ENCODE measurements at places on chromosomes 5 and 9.

DNA sequence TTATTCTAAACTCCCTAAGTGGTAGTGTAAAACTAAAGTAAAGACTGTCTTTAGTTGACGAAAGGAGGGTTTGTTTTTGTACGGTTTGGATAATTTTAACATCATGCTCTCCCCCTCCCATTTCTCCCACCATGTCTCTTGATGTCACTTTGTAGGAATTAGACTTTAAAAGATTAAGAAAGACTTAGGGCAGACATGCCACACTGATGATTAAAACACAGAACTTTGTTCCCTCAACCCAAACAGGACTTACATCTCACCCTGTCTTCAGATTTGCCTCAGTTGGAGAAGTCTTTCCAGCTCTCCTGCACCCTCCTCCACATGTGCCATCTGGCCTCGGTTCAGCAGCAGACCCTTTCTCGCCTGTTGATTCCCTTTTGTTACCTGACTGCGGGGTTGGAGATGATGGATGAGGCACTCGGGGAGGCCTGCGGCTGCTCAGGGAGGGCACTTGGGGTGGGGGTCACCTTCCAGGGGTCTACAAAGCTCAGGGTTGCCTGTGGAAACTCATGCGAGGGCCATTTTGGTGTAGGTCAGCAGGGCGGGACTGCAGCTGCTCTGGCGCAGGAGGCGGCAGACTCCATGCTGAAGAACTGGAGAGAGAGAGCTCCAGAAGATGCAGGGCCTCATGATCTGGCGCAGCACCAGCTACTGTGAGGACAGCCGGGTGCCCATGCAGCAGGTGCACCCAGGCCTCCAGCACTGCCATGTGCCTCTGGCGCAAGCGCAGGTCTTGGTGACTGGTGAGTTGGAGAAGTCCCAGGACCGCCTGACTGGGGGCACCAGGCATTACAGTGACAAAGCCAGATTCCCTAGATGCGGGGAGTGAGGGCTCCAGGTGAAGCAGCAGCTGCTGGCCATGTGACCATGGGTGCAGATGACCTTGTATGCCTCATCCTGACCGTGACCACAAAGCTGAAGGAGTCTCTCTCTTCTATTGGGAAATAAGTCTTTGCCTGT, 24.5 kb upstream of the EXOC3 start:
- no peak for DNase-seq

DNA sequence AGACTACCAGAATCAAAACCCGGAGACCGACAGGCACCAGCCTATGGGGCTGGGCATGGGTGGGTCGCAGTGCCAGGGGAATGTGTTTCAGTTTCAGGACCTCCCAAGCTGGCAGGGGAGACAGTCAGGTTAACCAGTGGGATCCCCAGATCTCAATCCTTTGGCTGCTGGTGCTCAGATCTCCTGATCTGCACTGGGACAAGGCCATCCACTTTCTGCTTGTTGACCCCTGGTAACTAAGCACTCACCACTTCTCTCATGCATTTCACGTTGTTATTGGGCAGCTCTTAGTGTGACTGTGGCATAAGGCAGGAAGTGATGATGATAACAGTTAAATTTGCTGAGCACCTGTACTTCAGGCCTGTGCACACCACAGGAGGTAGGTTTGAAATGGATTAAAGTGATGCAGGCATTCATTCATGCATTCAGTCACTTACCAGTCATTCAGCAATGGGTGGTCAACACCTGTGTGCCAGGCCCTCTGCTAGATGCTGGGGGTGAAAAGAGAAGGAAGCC, 42.1 kb upstream of the STXBP1 start:
- no peak for DNase-seq

DNA sequence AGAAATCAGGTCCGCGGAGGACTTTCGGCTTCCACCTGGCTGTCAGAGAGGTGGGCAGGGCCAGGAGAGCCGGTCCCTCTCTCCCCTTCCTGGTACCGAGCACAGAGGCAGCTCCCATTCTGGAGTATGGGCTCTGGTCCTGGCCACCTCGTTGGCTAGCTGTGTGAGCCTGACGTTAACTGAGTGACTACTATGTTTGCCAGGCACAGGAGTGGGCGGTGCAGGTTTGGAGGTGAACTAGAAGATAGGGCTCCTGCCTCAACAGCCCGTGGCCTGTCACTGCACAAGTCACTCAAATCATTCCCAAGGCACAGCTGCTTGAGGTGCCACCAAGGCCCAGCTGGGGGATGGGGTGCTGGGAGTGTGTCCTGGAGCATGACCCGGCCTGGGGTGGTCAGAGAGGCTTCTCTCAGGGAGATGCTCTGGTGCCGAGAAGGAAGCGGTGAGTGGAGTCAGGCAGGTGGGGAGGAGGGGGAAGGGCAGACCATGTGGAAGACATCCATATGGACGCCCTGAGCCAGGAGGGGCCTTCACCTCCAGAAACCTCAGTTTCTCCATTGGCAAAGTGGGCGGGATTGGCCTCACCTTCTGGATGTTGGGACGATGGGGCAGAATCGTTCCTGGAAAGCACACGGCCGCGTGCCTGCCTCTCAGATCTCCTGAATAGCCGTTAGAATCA, 39.5 kb downstream of the NCS1 start:
- no peak for DNase-seq

DNA sequence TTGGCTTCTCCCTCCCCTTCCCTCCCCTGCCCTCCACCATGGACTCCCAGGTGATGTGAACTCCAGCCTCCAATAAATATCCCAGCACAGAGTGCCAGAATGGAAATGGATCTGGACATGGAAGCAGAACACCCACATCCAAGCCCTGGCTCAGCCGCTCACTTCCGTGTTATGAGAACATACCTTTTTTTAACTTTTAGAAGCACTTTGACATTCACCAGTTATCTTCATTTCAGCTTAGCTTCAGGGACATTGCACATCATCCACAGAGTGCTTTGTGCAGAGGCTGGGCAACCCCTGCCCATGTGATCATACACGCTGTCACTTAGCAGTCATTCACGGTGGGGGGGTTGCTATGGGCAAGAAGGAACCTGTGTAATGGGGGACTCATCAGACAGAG, 9.1 kb downstream of the AFAP1L1 start:
- DNase-seq = no peak

DNA sequence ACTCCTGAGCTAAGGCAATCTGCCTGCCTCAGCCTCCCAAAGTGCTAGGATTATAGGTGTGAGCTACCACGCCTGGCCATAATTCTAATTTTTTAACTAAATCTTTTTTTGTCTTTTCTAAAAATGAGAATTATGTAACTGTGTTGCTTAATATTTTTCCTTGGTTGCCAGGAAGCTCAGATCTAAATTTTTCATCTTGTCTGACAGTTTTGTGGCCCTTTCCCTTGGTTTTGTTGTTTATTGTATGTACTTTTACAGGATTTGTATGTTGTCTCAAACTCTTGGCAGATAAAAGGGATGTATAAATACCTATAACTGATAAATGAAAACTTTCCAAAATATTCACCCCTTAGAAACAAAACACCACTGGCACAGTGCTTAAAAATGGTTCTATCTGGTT, 88.2 kb upstream of the KLF9 start:
- no peak for DNase-seq

DNA sequence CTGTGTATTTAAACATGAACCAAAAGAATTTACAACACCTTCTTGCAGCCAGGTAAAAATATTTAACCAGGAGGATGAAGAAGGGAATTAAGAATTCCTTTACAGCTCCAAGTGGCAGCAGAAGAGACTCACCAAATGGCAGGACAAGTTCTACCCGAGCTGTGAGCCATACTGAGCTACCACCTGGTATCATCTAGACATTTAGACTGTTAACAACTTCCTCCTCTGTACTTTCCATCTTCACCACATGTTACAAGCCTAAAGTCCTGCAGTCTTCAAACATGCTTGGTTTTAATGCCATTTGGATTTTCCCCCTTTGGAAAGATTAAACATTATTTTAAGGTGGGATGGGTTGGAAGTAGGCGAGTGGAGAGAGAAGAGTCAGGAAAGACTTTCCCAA, 190.2 kb downstream of the TRPM6 start:
- DNase-seq = no peak

DNA sequence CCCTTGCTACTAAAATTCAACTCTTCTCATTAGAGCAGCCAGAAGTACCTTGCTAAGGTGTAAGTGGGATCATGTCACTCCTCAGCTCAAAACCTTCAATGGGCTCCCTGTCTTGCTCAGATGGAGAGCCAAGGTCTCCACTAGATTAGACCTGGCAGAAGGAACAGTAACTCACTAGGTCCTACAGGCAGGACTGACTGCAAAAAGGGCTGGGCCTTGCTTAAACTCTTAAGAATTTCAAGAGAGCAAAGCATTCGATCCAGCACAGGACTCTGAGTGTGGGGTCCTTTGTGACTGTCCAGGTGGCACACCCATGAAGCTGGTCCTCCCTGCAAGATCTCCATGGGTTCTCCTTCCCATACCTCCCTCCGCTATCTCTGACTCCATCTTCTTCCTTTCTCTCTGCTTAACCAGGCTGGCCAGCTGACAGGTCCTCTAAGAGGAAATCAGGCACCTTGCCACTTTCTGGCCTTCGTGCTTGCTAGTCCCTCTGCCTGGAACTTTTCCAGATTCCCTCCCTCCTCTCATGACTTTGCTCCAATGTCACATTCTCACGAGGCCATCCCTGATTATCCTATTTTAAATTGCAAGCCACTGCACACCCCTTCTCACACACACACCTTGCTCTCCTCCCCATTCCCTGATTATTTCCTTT, 70.2 kb downstream of the BASP1 start:
- no peak for DNase-seq

DNA sequence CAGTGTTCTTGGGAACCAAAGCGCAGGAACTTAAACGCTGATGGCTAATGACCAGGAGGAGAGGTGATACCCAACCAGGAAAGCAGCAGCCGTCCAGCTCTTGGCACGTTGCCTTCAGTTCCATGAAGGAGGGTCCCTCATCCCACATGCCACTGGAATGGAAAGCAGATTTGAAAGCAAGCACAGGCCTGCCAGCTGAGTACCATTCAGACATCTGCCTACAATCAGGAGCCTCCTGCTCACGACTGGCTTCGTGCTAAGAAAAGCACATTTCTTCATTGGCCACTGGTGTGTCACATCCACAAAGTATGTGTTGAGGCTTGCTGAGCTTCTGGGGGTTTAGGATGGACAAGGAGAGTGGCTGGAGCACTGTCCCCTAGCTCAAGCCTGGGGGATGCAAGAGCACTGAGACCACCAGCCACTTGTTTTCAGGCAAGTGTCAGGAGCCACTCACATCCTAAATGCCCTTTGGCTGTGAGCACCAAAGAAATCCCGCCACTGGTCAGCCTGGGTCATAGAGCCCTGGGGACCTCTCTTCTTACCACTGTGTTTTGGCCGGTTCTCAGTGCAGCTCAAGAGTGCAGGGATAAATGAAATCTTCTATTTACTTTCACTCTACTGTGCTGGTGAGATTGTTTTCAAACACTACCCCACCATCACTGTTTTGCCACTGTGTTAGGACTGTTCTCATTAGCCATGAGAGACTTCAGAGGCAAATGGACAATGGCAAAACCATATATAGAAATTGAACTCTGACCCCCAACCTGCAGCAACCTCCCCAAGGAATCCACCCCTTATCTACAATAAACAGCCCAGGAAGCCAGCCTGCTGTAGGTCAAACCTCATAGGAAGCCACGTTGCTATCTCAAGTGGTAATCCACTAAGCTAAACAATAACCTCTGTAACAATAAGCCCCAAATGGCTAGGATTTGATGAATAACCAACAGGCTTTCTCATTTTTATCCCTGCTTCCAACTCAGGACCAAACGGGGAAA, 58.3 kb downstream of the MTX3 start:
- no peak for DNase-seq

- DNase-seq = no peak
Observed at GRCh38 chr5:138989720-138990119, 114.6 kb upstream of the LRRTM2 start.

- no peak for DNase-seq
Observed at GRCh38 chr5:72951671-72952468, 4.0 kb upstream of the FCHO2 start.

GRCh38 chr5:16794269-16794913, 141.7 kb downstream of the MYO10 start:
- DNase-seq = no peak

DNA sequence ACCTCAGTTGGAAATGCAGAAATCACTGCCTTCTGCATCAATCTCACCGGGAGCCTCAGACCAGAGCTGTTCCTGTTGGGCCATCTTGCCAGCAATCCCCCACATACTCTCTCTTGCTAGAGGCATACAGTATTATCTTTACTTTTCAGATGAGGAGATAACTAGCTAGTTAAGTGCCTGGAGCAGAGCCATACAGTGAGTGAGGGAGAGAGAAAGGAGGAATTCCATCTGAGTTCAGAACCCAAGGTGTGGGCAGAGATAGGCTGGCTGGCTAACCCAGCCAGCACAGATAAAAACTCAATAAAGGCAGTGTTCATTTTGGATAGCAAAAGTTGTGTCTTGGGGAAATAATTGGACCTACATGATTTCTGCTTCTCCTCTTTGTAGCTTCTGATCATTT, 268.0 kb upstream of the KIF2A start:
- no peak for DNase-seq

DNA sequence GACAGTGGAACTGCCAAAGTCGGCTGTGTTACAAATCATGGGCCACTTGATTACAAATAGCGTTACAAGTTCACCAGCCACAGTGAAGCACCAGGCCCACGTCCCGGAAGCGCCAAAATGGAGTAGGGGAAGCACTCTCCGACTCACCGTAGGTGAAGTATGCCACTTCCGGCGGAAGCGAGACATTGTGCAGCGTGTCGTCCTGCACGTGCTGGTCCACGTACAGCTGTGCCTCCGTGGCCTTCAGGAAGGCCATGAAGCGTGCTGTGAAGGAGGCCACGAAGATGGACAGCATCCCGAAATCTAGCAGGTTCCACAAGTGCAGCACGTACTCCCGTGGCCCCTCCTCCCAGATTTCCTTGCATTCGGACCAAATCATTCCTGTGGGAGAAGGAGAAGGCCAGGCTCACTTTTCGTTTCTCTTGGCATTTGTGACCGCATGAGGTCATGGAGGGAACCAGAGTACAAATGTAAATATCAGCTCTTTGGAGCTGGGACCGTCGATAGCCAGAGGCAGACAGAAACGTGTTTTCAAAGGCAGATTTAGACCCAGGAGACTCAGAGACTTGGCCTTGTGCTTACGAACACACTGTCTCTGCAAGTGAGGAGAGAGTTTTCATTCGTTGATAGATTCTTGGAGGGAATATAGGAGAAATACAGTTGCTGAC, 58.7 kb upstream of the SMIM32 start:
- no peak for DNase-seq

GRCh38 chr9:21677834-21678233, 124.6 kb upstream of the MTAP start:
- DNase-seq = no peak

DNA sequence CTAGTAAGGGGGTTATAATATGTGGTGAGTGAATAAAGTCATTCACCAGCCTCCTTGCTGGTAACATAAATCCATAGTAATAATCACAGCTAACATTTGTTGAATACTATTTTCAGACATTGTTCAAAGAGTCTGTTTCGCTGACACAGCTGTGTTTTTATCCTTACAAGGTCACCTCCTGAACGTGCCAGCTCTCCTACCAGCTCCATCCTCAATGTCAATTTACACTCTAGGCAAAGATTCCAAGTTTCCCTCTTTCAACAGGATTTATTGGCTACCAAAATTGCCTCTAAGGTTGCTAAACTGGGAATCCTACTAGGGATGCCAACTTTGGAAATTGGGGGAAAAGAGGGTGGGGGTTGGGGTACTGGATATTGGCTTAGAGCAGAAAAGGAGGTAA, 30.7 kb upstream of the SMC5 start:
- no peak for DNase-seq
